ENCODE measurements at places on chromosomes 13 and 19.

DNA sequence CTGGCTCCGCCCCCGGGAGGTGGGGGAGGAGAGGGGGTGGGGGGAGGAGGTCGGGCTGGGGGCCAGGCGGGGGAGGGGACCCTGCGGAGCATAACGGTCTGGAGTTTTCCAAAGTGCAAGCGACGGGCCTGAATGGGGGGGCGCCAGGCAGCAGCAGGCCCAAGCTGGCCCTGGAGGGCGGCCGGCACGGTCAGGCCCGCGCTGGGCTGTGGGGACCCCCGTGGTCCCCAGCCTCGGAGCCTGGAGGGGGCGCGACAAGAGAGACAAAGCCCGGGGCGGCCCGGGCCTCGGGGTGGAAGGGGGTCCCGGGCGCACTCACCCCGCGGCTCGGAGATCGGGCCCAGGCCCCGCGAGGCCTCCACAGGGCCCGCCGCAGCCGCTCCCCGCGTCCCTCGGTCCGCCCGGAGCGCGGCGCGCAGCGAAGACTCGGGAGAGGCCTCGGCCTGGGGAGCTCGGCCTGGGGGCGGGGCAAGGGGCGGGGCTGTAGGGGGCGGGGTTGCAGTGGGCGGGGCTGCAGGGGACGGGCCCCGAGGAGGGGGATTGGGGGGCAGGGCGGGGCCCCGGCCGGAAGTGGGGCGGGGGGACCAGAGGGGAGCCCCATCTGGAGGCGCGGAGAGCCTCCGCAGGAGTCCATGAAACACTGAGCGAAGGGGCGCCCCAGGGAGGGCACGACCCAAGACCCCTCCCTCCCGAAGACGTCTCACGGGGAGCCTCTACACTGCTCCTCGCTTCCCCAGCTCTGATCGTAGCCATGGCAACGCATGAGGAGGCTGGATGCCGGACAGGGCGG, 47.6 kb downstream of the PTPRS start:
- peak; percentile 88 for DNase-seq

DNA sequence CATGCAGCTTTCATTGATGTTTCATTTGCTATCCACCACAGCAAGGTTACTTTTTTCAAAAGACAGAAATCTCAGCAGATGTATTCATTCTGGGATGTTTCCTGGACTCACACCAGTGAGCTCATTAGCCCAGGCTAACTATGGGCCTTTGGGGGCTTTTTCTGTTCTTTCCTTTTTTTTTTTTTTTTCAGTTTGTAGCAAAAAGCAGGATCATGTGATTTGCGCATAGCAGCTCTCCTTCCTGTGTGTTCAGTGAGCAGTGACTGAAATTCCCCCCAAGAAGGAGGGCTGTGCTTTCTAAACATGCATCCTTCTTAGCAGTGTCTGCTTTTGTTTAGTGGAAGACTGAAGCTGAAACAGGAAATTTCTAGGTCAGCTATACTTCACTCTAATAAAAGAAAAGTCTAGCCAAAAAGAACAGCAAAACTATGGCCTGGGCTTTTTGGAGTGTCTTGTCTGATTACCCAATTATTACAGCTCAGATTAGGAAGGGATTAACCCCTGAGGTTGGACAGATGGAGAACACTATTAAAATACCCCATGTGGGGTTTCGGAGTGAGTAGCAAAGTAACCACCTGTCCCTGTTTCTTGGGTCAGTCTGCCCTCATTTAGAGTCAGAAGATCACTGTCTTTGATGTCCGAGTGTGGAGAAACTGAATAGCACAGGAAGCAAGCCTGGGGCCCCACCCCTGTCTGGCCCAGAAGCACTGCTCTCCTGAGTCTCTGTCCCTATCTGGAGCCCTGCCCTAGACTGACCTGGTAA, 8.9 kb upstream of the AMER2 start:
- no peak for DNase-seq

- peak; percentile 68 for DNase-seq
These were observed 12.0 kb upstream of the SHFL start for GRCh38 chr19:10074153-10074552.

DNA sequence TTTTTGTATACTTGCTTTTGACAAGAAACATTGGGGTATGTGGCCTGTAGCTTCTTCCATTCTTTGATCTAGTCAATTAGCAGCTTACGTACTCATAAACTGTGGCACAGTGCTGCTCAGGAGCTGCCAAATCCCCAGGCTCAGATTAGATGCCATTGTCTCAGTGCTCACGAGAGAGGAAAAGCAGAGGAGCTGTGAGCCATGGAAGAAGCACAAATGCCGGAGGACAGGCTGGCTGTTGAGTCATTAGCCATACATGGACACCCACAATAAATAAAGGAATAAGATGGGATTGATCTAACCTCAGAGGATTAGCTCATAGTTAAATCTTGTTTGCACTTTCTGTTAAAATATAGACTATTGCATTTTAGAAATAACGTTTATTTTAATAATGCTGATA, 121.7 kb downstream of the POSTN start:
- DNase-seq, result no peak

DNA sequence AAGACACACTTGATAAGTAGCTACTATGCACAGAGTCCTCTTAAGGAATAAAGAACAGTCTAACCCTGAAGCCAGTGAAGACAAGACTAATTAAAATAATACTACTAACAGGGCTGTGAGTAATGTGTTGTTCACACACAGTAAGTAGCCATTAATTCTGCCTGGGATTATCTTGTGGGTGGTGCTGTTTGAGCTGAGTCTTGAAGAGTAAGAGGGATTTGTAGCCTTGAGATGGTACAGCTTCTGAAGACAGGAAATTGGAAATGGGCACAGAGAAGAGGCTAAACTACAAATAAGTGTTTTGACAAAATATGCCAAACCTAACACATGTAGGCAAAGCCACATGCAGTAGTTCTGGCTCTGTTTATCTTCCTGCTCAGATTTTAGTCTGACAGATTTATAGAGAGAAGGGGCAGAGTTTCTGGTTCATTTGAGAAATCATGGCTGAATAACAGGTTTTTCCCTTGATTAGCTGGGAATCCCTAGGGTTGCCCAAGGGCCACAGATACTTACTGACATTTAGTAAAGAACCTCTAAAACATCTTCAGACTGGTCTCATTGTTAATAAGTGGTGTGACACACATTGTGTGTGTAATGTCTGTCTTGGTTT, 38.0 kb downstream of the ITGBL1 start:
- DNase-seq, result no peak

GRCh38 chr13:75836441-75836840, 200.3 kb downstream of the LMO7 start:
- peak; percentile 24 for DNase-seq

GRCh38 chr13:37450276-37450675, 148.3 kb downstream of the POSTN start:
- DNase-seq, result no peak

DNA sequence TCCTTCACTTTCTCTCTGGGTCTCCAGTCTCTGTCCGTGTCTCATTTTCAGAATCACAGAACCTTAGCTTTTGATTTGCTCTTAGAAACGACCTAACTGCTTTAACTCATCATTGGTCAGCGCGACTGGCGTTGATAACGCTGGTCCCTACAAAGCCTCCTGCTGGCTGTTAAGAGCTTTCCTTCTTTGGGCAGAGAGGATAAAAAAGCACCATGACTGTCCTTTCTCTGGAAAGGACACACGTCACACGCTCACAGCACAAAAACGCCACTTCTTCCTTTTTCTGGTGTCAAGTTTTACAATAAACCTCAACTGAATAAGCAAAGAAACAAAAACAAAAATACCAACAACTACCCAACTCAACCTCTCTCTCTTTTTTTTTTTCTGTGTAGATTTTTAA, 1.7 kb upstream of the KLK12 start:
- peak; percentile 65 for DNase-seq

GRCh38 chr19:40466219-40466984, 399 bp upstream of the SPTBN4 start:
- DNase-seq, result no peak

GRCh38 chr13:105982219-105982930, 553.1 kb downstream of the EFNB2 start:
- peak; percentile 70 for DNase-seq
